ENCODE measurements at places on chromosomes 12 and 14.

GRCh38 chr14:52918486-52918885, 32.4 kb downstream of the FERMT2 start:
- DNase-seq = peak; percentile 65

- DNase-seq = no peak
These were observed 3.5 kb downstream of the RIN3 start for GRCh38 chr14:92516966-92517506.

GRCh38 chr12:78802593-78802992, 62.0 kb upstream of the SYT1 start:
- no peak for DNase-seq

- DNase-seq = no peak
These were observed 15.3 kb downstream of the MEG3 start for GRCh38 chr14:100841066-100841760.

DNA sequence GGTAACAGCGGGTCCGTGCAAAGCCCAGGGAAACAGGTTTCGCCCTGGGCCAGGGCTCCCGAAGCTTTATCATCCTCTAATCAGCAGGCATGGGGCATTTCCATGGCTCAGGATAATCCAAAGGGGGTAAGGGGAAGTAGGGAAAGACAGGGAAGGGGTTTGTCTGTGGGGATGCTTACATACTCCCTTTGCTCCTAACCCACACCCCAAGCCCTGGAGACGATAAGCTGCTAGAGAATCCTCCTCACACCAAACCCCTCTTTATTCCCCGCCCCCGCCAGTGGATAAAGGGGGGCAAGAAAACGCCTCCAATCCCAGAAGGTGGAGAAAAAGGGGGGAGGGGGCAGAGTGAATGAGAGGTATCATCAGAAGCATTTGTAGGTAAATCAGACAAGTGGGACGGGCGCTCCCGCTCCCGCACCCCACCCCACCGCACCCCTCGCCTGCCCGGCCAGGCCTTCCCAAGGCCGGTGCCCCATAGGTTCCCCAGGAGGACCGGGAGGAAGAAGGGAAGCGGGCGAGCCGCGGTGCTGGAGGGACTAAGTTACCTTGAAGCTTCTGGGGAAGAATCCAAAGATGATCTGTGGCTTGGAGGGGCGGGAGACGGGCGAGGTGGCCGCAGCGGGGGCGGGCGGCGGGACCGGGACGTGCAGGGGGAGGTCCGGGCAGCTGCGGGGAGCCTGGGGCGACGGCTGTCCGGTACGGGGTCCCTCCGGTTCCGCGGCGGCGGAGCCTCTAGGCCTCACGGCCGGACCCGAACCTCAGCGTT, 762 bp downstream of the PPP2R5E start:
- DNase-seq = no peak

DNA sequence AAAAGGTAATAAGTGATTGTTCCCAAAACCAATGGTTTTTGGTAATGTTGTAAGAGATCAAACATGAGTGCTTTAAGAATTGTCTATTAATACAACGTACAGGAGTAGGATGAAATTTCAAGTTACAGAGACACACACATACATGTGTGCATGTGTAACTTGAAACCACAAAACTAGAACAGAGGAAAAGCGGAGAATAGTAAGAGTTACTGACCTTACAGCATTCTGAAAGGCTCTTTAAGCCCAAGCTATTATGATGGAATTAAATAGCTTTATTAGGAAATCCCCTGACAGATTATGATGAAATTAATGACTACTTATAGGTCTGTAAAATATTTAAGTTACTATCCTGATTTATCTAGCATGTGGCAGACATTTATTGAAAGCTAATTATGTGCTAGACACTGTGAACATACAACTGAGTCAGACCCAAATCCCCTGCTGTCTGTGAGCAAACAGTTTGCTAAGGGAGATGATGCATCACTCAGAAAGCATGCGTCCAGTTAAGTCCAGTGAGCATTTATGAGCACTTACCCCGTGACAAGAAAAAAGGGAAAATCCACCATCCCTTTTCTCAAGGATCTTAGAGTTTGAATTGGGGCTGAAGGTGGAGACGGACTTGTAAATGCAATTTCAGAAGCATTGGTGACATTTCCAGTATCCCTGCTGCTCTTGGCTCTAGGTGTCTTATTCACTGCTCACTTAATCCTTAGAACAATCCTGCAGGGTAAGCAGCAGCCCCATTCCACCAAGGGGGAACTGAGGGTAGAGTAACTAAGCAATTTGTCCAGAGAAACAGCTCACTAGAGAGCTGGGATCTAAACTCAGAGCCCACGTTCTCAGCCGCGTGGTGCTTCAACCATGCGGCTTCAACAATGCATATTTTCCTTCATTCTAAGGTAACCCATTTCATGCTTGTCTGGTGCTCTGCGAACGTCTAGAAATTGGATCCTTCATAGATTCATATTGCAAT, 117.4 kb downstream of the EML1 start:
- DNase-seq = no peak

DNA sequence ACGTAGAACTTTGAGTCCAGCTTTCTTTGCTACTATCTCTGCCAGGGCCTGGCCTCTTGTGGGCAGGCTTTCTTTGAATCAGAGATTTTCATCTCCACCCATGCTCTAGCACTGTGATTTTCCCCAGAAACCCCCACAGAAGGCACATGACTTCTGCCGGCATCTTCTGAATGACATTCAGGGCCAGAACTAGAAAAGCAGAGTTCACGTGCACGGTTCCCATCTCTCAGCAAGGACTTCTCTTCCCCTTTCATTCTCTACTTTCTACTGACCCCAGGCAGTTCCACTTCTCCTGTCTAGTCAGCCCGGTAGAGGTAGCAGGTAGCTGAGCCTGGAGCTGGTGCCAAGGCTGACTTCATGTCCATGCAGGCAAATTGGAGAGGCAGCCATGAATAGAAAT, 26.9 kb downstream of the BATF start:
- DNase-seq = no peak

GRCh38 chr12:97597031-97597751, 134.6 kb downstream of the RMST start:
- no peak for DNase-seq

DNA sequence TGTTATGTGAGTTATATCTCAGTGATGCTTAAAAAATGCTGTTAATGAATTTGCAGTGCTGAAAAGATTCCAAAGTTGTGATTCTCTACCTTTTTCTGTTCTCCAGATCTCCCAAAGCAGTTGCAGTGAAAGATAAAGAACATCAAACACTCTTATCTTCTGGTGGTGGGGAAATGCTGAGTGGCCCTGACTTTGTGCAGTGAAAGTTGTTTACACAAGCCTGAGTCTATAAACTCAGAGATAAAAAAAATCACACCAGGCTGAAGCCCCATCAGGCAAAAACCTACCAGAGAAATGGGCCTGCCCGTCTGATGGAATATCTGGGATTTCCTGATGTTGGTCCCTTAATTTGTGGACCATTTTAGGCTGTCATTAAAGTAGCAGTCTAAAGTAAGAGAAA, 46.1 kb downstream of the RASSF3 start:
- no peak for DNase-seq

GRCh38 chr12:126874427-126875026, 1392.4 kb upstream of the TMEM132C start:
- peak; percentile 57 for DNase-seq

DNA sequence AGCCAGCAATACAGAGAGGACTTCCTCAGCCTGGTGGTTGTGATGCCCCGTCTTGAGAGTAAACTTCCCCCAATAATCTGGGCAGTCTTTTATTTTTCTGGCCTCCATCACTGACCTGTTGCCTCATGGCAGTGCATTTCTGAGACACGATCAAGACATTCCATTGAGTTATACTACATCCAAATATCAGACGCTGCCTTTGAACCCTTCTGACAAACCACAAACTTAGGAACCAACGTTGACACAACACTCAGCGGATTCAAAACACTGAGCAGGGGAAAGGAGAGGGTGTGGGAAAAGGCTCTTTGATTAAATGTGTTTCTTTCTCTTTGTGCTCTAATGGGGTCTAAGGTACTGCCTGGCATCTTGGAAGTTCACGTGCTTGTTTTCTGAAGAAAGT, 100.7 kb upstream of the TBX5 start:
- DNase-seq = no peak

DNA sequence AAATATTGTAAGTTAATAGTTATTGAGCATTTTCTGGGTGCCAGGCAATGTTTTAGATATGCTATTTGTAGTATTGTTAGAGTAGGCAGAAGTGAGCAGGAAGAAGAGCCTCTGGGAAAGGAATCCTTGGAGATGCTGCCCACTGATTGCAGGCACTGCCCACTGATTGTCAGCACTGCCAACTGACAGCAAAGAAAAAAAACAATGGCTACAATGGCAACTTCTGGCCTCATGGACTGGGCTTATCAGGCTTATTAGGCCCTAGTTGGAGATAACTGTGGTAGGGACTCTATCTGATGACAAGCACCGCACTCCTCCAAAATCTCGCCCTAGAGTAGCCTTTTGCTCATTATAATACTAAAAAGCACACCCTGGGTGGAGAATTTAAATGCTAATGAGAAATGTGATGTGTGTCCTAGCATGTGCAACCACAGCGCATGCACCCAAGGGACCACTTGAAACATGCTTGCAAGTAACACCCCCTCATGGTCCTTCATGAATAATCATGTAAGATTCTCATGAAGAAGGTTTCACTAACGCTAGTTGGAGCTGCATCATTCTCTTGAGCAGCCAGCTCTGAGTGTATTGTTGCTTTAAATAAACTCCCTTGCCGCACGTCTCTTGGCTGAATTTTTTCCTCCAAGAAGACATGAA, 103.5 kb upstream of the PPP4R3A start:
- DNase-seq = no peak

GRCh38 chr14:100317912-100318808, 5.0 kb upstream of the SLC25A47 start:
- peak; percentile 72 for DNase-seq

DNA sequence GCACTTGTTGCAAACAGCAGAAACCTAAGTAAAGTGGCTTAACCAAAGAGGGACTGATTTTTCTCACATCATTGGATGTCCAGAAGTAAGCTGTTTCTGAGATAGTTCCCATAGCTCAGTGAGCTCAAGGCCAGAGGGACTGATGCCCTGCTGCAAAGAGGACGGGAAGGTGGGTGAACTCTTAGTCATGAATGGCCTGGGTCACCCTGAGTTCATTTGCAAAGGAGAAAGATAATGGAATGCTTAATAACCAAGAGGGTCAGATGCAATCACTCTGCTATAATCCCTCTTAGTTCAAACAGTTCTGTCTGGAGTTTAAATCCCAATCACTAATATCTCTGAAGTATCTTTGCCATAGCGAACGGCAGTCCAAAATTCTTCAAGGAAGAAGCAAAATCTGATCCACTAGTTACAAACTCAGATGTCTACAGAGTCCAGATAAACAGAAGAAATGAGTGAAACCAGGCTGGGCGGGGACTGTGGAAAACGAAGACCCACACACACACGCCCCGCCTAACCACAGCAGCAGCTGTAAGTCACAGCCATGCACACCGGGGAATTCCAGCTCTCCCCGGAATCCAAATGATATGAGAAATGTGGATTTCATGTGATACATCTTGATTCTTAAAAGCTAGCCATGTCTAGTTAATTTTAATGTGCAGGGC, 289.5 kb downstream of the TMEM132D start:
- no peak for DNase-seq

GRCh38 chr12:45483571-45483970, 245.9 kb upstream of the ARID2 start:
- DNase-seq = no peak

- DNase-seq = no peak
These were observed 434.3 kb upstream of the TMTC1 start for GRCh38 chr12:30218073-30218472.

DNA sequence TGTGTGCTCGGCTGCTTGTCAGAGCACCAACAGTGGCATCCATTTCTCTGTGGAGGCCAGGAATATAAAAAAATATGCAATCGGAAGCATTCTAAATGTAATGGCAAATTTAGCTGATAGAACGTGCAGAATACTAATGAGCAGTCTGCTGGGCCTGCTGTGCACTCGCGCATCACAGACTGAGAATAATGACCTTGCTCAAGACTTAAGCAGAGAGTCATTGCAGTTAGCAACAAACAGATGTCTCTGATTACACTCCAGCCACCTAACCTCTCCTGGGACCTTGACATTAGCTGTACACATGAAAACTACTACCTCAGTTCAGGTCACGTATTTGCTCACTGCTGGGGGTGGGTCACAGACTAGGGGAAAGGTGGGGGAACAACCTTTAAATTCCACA, 269.2 kb upstream of the DAAM1 start:
- no peak for DNase-seq

DNA sequence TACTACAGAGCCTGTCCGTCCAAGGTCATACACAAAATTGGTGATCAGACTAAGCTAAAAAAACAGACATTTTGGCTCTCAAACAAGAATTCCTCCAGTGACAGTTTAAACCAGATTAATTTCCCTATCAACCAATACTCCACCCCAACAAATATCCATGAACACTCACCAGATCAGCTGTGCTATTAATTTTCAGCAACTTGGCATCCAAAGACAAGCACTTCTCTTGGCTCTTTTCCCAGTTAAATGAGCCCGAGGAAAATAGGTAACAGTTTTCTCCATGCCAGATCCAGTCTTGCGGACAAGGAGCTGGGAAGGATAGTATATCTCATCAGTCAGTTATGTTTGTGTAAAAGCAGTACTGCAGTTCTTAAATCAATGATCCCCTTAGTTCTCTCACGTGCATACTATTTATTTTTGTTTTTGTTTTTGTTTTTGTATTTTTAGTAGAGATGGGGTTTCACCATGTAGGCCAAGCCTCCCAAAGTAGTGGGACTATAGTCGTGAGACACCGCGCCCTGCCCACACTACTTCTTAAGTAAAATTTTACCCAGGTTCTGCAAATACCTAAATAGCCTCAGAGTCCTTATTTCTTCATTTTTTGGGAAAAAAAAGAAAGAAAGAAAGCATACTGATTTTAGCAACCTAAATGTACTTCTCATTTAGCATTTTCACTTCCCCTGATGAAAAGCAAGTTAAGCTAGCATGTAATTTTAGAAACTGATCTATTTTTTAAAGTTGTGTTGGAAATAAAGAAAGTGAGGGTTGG, 11.1 kb downstream of the OLR1 start:
- no peak for DNase-seq

DNA sequence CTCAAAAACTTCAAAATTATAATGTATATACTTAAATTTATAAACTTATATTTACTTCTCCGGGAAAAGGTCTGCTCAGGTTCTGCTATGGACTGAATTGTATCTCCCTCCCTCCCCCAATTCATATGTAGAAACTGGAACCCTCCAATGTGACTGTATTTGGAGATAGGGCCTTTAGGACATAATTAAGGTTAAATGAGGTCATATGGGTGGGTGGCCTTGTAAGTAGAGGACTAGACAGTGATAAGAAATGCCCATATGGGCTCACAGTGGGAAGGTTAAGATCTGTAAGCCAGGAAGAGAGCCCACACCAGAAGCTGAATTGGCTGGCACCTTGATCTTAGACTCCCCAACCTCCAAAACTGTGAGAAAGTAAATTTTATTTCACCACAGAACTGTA, 84.5 kb downstream of the TAOK3 start:
- no peak for DNase-seq
